Colonic mucosa (tissue), 4 donors: ENCODE measurements at places on chromosomes 1 and 21. TPM values are rescaled to one million over a fixed set of nuclear protein-coding genes. Genes with fewer than 3 reads are reported as not detected.
A peak's percentile ranks its signal among the peaks of the same experiment; 100 is the strongest.

DNA sequence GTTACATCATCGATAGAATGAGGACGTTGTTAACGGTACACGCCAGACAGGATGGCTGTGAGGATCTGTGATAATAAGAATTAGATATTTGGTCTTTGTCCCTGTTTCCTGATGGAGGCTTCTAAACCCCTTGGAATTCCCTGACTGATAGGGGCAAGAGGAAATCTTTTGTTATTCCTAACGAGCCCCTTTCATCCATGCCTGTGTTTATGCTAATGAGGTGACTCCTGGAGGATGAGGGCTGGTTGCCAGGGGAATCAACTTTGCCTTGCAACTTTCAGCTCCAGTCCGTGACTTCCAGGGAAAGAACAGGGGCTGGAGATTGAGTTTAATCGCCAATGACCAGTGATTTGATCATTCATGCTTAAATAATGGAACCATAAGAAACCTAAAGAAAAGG is 39.3 kb upstream of the NLRP3 start:
- no peak for DNase-seq

DNA sequence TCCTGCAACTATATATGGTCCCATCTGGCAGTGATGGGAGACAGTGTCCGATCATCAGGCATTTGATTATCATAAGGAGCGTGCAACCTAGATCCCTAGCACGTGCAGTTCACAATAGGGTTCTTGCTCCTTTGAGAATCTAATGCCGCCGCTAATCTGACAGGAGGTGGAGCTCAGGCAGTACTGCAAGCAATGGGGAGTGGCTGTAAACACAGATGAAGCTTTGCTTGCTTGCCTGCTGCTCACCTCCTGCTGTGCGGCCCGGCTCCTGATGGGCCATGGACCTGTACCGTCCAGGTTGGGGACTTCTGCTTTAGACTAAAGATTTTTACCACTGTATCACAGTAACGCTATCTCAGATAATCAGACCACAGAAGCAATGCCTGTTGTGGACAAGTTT is 63.8 kb downstream of the TGFB2 start:
- DNase-seq = no peak

GRCh38 chr1:240293706-240294105 is 202.0 kb downstream of the FMN2 start:
- no peak for DNase-seq

- no peak for DNase-seq
These were observed 24.8 kb downstream of the PPP2R5A start for GRCh38 chr1:212309967-212310366.

GRCh38 chr1:59272507-59272906 is 24.4 kb upstream of the FGGY start:
- no peak for DNase-seq

DNA sequence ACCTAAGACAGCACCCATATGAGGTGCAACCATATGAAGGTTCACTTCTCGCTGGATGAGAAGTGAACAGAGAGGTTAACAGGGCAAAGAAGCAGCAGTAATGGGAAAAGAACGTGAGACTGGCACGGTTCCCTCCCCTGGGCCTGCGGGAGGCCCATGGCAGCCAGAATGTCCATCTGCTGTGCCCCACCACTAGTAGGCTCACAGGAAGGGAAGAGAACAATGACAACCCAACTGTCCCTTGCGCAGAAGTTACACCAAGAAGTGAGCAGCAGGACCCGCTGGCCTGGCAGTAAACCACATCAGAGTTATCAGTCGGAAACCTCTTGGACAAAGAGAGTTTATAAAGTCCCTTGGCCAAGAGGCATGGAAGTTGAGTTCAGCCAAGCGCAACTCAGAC is 11.3 kb downstream of the HIVEP3 start:
- no peak for DNase-seq

DNA sequence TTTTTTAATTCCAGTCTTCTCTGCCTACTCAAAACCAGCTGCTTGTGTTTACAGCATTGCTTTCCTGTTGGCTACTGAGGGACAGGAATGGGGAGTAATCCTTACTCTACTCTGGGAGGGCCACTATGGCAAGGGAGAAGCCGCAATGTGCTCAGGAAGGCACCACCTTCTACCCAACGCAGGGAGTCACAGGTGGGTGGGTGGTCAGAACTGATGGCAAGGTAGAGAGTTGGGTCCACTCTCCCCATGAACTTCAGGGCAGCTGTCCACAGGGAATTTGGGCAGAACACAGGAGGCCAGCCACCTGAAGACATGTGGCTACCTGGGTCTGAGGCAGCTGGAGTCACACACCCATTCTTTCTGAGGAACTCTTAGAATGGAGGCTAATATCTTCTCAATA is 40.5 kb upstream of the HMGB4 start:
- no peak for DNase-seq

DNA sequence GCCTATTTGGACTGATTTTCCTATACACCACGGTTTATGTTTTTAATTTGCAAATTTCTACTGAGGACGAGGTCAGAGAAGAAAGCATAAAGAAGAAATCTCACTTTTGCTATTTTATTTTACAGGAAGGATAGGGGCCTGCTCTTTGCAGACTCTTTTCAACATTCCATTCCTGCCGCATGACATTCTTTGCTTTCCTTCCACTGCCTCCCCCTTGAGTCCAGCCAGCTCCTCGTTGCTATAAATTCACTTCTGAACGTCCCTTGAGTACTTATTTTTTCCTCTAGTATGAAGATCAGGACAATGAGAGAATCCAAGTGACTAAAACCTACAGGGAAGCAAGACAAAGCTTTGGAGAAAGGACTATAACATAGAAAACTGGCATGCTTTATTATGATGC is 53.4 kb upstream of the PTGFR start:
- no peak for DNase-seq

- no peak for DNase-seq
These were observed 301.0 kb downstream of the RWDD3 start for GRCh38 chr1:95534985-95535384.

DNA sequence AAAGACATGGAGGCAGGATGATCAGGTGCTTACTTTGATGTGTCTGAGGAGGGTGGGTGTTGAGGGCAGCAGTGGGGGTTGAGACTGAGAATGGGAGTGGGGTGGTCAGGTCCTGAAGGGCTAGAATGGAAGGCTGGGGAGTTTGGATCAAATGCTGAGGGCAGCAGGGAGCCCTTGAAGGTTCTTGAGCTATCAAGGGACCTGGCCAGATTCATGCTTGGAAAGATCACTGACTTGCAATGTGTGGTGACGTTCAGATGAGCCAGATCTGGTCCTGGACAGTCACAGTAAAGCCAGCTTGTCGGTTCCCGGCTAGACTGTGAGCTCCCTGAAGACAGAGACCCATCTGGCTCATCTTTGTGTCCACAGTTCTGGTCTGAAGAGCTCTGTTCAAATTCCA is 3.8 kb downstream of the EPHB2 start:
- no peak for DNase-seq

DNA sequence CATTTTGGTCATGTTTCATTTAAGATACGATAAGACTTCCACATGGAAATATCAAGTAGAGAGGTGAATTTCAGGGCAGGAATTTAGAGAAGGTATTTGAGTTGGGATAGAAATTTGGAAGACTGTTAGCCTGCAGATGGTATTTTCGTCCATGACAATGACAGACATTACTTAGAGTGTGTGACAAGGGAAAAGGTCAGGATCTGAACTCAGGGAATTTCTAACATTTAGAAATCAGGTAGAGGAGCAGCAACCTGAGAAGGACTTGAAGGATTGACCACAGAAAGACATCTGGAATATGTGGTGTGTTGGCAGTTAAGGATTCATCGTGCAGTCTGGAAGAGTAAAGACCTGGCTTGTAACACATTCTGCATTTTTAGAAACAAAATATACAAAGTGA is 57.9 kb downstream of the RABGAP1L start:
- DNase-seq = no peak

DNA sequence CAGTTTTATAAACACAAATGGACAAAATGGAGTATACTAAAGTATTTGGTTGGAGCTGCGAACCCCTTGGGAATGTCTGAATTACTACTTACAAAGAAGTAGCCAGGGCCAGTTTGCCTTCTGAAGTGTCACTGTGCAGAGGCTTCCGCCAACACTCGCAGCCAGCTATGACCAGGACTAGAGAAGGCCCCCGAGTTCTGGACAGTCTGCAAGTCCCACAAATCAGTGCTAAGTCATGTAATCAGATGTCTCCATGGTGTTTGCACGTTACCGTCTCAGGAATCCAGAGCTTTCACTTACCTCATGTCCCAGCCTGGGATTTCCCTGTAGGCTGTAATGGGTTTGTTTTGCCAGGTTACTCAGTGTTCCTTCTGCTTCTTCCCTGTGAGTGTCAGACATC is 106.6 kb upstream of the SPAG17 start:
- peak; percentile 17 for DNase-seq

GRCh38 chr1:109474697-109475096 is 8.4 kb downstream of the SYPL2 start:
- DNase-seq = no peak

GRCh38 chr1:20590306-20590777 is 1.4 kb downstream of the CDA start:
- peak; percentile 31 for DNase-seq

DNA sequence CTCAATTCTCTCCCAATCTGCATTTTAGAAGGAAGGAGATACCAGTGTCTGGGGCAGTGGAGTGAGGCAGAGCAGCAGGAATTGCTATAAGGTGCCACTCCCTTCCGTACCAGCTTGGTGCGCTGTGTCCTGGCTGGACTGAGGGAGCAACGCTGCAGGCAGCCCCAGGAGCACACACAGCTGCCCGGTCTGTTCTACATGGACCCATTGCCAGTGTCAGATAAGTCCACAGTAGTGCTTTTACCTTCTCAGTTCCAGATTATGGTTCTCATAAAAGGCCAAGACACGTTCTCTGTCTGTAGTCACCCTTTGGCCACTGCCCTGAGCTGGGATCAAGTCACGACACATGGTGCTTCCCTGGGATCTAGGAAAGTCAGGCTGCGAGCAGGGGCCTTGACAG is 44.1 kb upstream of the BARHL2 start:
- no peak for DNase-seq

- no peak for DNase-seq
These were observed 56.9 kb upstream of the IVNS1ABP start for GRCh38 chr1:185373813-185374529.

DNA sequence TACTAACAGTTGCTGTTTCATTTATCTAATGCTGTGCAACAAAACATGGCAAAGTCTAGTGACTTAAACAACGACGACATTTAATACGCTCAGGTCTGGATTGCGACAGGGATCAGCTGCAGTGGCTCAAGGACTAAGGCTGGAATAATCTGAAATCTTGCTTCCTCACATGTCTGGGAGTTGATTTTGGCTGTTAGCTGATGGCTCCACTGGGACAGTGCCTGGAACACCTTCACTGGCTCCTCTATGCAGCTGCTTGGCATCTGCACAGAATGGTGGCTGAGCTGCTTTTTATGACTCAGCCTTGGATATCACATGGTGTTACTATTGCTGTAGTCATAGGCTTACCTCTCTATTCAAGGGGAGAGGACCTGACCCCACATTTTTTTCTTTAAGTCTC is 24.0 kb upstream of the BTG3 start:
- DNase-seq = no peak

GRCh38 chr1:53519421-53519820 is 60.2 kb downstream of the DMRTB1 start:
- DNase-seq = no peak

DNA sequence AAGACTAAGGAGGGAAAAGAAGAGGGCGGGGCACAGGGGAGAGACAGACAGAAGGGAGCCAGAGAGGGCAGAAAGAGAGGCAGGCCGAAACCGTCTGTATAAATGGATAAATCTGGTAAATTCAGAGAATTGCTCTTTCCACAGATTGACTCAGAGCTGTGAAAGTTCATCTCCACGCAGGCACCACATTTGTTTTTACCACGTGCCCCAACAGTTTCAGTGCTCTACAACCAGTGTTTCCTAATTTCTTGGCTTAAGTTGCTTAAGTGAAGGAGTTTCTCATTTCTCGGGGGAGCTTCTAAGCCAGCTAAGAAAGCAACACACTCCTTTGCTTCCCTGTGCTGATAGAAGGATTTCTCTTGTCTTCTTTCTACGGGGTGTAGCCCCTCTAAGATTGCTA is 87.1 kb downstream of the ENAH start:
- no peak for DNase-seq

DNA sequence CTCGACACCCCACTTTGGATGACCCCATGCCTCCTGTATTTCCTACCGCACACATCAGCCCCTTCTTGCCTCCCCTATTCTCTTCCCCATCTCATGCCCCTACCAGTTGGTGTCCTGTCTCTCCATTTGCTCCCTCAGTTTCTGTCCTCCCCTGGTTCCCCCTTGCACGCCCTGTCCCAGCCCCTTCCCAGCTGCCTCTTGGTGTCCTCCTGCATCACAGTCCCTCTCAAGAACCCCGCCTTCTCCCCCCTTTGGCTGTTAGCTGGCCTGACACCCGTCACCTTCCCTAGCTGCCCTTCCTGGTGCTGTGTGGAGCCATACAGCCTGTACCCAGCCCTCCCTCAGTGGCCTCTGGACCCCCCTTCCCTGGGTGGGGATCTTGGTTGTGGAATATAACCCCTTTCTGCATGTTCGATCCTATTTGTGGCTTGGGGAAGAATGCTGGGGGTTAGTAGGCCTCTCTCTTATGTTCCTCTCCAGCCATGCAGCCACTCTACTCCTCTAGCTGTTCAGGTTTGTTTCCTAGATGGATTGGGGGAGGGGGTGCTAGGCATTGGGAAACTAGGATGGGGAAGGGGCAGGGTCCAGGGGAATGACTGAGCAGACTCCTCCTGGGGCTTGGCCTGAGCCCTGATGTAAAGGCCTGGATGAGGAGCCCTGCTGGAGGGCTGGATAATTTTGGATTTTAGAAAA is 41.4 kb upstream of the NFASC start:
- no peak for DNase-seq

GRCh38 chr1:30762930-30763650 is 5.5 kb upstream of the LAPTM5 start:
- DNase-seq = no peak

- DNase-seq = no peak
These were observed 10.6 kb downstream of the VCAM1 start for GRCh38 chr1:100730130-100730529.

- no peak for DNase-seq
These were observed 25.0 kb upstream of the CHRM3 start for GRCh38 chr1:239361403-239361802.

DNA sequence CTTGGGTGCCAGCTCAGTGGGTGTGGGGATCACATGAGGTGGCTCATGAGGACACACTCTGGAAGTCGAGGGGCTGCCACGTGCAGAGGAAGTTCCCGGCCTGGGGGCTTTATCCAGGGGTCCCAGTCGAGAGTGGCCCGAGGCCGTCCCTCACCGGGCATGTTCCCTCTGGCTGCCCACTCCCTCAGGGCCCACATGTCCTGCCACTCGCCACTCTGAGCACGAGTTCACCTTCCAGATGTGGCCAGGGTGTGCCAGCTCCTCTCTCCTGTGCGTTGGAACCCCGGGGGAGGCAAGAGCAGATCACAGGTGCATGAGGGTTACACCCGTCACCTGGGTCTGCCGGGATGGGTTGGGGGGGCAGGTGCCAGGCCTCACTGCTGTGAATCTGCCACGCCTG is 14.6 kb downstream of the TMEM201 start:
- no peak for DNase-seq

GRCh38 chr1:94126651-94127050 is 5.7 kb upstream of the ABCA4 start:
- DNase-seq = no peak

SH2D1B gene
- 0.27 TPM for total RNA-seq

PPIAL4G gene
- total RNA-seq = not detected

EXTL1 gene
- total RNA-seq = 0.29 TPM

LCE2B gene
- not detected for total RNA-seq

HAPLN2 gene
- total RNA-seq = not detected

WNT3A gene
- not detected for total RNA-seq

CNR2 gene
- total RNA-seq = 0.13 TPM

IFFO2 gene
- 5.6 TPM for total RNA-seq

NPHS2 gene
- total RNA-seq = not detected

CRNN gene
- total RNA-seq = not detected

IFI16 gene
- 36.0 TPM for total RNA-seq

MOB3C gene
- total RNA-seq = 11.8 TPM

LDLRAD2 gene
- 0.08 TPM for total RNA-seq

TMPRSS2 gene
- total RNA-seq = 261 TPM
